NK-92 treated with Interleukin-12 subunit alpha and Interleukin-12 subunit beta, amount 100 ng/mL, for 24 hours (cell line): ENCODE measurements at places on chromosomes 13 and 19.

- no peak for DNase-seq
These were observed 11.5 kb downstream of the ZSWIM4 start for GRCh38 chr19:13806728-13807127.

DNA sequence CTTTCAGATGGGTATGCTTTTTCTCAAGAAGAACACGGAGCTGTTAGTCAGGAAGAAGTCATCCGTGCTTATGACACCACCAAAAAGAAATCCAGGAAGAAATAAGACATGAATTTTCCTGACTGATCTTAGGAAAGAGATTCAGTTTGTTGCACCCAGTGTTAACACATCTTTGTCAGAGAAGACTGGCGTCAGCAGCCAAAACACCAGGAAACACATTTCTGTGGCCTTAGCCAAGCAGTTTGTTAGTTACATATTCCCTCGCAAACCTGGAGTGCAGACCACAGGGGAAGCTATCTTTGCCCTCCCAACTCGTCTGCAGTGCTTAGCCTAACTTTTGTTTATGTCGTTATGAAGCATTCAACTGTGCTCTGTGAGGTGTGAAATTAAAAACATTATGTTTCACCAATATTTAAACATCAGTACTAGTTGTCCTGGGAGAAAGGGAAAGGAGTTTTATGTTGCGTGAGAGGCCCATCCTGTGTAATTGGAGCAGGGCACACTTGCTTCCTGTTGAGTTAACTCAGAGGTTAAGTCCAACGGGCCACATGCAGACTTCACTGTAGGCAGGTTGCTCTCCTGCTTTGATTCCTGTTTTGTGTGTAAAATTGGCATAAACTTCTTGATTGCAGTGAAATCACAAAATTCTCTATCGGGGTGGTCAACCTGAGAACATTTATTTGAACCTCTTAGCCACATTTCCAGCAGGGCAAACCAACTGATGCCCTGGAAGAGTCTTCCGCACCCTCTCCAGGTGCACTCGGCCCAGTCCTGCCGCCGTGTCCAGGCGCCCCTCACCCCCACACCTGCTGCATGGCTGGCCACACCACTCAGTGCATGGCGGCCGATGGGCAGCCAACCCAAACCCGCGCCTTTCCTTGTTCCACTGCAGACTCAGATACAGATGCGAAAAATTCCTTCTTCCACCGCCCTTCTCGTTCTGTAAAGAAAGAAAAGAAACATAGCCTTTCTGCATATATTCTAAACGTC, 31.6 kb downstream of the SHISA2 start:
- DNase-seq: no peak

DNA sequence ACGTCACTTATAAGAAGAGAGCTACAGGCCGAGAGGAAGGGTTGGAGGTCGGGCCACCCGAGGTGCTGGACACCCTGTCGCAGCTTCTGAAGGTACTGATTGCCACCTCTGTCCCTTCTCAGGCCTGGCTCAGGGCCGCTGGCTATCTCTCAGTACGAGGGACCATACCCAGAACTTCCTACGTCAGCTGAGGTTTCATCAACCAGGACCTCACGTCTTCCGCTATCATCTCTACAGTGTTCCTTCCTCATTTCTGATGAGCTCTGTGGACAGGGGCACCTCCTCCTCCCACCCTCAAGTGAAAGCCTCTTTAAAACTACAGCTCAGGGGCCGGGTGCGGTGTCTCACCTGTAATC, 58.2 kb upstream of the USE1 start:
- DNase-seq: no peak

DNA sequence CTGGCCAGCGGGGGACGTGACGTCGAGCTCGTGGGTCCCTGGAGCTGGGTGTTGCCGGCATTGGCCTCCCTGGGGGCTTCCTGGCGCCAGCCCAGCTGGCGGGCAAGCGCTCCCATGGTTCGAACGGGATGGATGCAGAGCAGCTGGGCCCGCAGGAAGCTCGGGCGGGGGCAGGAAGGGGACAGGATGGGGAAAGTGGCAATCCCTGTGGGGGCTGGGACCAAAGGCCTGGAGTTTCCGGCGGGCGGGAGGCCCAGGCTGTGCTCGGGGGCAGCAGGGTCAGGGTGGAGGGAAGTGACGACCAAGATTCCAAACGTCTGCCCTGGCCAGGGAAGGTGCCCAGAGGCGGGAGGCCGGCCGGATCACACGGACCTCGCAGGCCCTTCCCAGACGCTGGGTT, 19.3 kb downstream of the PALM start:
- DNase-seq: no peak

GRCh38 chr19:17458970-17459369, 1.8 kb downstream of the NXNL1 start:
- no peak for DNase-seq

- no peak for DNase-seq
These were observed 60.9 kb upstream of the ATP12A start for GRCh38 chr13:24619282-24619681.

DNA sequence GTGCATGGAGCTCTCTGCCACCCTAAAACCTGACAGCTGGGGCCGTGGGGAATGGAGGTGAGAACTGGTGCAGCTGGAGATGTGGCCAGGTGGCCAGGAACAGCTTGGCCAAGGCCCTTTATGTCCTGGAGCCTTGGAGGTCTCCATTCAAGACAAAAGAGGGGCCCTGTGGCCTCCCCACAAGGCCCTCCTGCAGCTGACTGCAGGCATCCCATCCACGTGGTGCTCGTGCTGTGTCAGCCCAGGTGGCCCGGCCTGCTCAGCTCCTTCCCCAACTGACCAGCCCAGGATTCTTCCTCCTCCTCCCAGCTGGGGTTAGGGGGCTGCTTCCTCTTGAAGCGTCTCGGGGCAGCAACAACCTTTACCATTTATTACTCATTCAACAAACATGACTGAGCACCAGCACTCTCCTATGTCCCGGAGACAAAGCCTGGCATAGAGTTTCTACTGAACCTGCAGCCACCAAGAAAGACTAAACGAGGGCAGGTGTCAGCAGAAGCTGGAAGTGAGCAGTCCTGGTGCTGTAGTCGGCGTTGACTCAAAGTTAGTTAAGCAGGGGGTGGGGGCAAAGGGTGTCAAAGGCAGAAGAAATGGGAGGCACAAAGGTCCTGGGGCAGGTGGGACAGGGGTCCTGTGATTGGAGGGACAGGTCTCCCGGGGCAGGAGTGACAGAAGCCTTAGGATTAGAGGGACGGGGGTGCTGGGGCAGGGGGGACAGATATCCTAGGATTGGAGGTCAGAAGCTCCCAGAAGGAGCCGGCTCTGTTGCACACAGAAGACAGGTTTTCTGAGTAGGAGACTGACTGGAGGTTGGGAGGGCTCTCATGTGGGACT, 23.3 kb upstream of the C13orf46 start:
- no peak for DNase-seq

- no peak for DNase-seq
These were observed 222.1 kb downstream of the ZIC5 start for GRCh38 chr13:99749271-99750019.

- peak; percentile 40 for DNase-seq
These were observed 194.5 kb downstream of the KATNAL1 start for GRCh38 chr13:30112602-30113435.

GRCh38 chr13:99354371-99354951, 47.3 kb upstream of the GPR183 start:
- DNase-seq: no peak

DNA sequence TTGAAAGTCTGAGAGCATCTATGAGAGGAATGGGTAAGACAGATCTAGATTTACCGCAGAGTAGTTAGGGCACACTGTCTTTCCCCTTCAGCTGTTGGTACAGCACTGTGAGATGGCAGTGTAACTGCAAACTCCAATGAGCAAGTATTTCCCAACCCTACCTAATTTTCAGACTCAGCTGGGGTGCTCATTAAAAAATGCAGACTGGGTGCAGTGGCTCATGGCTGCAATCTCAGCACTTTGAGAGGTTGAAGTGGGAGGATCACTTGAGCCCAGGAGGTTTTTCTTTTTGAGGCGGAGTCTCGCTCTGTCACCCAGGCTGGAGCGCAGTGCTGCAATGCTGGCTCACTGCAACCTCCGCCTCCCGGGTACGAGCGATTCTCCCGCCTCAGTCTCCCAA, 12.6 kb downstream of the QPCTL start:
- DNase-seq: no peak

DNA sequence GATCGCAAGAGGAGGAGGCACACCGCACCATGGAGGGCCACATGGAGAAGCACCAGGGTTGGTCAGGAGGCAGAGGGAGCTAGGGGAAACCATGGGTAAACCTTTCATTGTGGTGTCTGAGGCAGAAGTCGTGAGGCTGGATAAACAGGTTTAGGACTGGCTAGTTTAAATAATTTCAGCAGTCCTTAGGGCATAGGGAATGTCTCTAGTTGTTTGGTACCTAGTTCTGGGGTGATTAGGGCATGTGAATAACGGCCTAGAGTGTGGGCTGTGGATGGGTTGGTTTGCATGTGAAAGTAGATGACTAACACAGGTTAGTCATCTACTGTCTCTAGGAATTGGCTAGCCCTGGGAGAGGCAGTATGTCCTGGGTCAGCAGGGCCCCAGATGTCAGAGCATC, 102.3 kb downstream of the STOML3 start:
- DNase-seq: no peak

- DNase-seq: no peak
These were observed 2.8 kb downstream of the IGFLR1 start for GRCh38 chr19:35739275-35740107.

- no peak for DNase-seq
These were observed 51.8 kb downstream of the TM9SF2 start for GRCh38 chr13:99553033-99553432.

DNA sequence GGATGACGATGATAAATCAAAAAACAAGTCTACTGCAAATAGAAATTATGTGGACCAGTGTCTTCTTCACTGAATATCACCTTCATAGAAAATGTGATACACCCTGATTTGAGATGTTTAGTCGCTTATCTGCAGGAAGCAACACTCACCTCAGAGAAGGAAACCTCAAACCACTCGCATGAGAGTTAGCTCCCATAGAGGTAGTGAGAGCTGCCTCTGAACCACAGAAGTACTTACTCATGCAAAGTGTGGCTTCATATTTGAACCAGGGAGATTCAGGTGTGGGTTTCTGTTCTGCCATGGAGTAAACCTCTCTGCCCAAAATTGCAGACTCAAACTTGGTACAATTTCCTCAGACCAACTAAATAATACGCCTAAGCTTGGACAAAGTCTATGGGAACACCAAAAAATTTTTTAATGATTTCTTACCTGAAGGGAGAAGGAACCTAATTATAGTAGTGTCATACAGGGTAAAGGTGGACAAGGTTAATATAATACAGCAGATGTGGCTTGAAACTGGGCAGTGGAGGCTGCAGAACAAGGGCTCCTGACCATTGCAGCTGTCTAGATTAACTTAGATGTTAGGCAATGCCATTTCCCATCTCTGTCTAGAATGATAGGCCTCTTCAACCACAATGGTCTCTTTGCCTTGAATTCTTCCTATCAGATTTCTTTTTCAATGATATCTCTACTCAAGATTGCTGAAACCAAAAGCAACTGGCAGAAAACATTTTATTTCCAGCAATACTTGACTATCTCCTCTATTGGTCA, 29.6 kb upstream of the RCBTB2 start:
- peak; percentile 63 for DNase-seq

GRCh38 chr13:30745906-30746686, 10.8 kb downstream of the ALOX5AP start:
- peak; percentile 13 for DNase-seq

DNA sequence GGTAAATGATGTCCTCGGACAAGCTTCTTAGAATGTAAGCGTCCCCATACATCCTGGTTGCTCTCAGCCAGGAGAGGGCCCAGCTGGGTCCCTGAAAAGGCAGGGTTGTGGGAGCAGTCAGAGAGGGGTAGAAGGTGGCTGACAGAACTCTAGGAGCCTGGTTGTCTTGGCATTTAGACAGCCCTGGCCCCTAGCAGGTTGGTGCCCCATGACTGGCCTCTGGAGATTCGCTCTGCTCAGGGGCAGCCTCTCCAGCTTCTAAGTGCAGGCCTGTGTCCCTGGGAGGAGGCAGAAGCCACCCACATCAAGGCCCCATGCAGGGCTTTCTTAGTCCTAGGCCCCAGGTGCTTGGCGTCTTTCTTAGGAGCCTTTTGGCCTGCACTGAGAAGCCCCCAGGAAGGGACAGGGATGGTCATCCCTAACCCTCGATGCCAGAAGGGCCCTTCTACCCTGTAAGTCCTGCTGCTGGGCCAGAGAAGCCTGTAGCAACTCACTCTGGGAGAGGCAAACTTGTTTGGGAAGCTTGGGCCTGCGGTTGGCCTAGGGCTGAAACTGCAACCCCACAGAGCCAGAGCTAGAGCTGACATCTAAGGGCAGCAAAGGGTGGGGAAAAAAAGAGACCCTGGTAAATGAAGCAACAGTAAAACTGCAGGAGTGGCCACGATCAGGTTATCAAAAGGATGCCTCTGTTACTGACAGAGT, 2.8 kb upstream of the CDX2 start:
- DNase-seq: no peak

GRCh38 chr13:100240109-100240779, 151.4 kb downstream of the PCCA start:
- no peak for DNase-seq

GRCh38 chr19:6222884-6223283, 56.9 kb downstream of the MLLT1 start:
- no peak for DNase-seq

- DNase-seq: no peak
These were observed 43.2 kb upstream of the SHKBP1 start for GRCh38 chr19:40533508-40533907.

GRCh38 chr13:40613914-40614313, 52.5 kb downstream of the FOXO1 start:
- DNase-seq: no peak

DNA sequence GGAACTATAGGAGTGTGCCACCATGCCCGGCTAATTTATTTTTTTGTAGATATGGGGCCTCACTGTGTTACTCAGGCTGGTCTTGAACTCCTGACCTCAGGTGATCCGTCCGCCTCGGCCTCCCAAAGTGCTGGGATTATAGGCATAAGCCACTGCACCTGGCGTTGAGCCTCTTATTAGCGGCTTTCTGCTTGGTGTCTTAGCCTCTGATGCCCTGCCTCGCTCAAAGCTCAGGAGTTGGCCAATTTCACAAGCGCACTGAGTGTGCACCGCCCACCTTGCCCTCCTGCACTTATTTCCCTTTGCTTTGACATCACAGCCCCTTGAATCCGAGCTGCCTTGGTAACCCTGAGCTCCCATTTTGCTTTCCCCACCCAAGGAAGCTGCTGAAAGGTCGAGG, 10.1 kb downstream of the YIPF2 start:
- no peak for DNase-seq
